CD4-positive, alpha-beta T cell (primary cell): ENCODE measurements at places on chromosomes 16 and 17.
A peak's percentile ranks its signal among the peaks of the same experiment; 100 is the strongest.

DNA sequence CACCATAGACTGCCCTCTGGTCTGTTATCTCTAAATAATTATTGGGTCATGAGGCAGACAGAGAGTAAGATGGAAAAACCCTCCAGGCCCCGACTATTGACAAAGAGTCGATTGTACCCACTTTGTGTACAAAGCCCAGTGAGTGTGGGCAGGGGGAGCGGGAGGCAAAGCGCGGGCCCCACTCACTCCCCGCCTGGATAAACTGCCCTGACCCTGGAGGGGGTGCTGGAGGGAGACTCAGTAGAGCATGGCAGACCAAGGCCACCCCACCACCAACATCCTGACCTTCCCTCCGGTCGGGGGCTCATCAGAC lies 11.2 kb upstream of the CPSF4L start:
- no peak for DNase-seq

DNA sequence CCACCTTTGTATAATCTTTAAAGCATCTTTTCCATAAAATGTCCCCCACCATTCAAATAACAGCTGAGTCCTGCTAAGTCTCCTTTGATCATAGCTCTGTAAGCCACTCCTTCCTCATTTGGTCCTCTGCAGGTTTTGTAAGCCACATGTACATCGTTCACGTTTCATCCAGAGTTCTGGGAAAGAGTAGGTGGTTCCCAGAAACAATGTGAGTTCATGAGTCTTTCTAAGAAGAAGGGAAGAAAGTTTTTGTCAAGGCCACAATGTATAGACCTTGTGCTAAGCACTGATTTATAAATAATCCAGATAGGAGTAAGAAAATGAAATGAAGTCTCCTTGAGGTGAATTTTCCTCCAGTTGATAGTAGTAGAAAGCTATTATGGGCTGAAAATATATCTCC lies 8.7 kb upstream of the ANKS4B start:
- no peak for DNase-seq

- no peak for DNase-seq
Observed at GRCh38 chr16:799948-800833, at the start of gene GNG13. GNG13 (minus strand) TSS chr16:800734; CDS start chr16:799077, 1,657 bp downstream.

DNA sequence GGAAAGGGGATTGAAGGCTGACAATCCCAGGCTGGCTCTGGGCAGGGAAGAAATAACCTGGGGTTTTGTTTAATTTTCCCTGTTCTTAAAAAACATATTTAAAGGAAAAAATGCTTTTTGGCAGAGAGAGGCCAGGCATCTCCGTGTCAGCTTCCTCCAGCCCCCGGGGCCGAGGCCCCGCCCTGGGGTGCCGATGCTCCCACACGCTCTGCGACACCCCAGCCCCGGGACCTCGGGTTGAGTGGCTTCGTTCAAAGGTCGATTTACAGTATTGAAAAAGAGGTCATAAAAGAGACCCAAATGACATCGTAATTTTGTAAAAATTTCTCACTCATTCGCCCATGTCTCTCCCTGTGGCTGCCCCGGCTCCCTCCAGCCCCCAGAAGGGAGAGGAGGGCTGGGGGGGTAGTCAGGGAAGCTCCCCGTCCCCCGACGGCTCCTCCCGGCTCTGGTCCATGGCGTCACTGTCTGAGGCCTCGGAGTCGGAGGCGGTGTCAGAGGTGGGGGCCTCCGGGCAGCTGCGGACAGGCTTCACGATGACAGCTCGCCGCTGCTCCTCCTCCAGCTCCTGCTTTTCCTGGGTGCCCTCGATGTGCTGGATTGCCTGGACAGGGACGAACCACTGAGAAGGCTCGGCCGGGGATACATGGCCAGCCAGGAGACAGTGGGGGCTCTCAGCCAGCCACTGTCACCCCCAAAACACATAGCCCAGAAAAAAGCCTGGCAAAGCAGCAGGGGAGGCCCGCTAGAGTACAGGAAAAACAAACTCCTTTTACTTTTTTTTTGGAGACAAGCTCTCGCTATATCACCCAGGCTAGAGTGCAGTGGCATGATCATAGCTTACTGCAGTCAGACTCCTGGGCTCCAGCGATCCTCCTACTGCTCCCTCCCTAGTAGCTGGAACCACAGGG lies 14.9 kb downstream of the TFAP4 start:
- no peak for DNase-seq

DNA sequence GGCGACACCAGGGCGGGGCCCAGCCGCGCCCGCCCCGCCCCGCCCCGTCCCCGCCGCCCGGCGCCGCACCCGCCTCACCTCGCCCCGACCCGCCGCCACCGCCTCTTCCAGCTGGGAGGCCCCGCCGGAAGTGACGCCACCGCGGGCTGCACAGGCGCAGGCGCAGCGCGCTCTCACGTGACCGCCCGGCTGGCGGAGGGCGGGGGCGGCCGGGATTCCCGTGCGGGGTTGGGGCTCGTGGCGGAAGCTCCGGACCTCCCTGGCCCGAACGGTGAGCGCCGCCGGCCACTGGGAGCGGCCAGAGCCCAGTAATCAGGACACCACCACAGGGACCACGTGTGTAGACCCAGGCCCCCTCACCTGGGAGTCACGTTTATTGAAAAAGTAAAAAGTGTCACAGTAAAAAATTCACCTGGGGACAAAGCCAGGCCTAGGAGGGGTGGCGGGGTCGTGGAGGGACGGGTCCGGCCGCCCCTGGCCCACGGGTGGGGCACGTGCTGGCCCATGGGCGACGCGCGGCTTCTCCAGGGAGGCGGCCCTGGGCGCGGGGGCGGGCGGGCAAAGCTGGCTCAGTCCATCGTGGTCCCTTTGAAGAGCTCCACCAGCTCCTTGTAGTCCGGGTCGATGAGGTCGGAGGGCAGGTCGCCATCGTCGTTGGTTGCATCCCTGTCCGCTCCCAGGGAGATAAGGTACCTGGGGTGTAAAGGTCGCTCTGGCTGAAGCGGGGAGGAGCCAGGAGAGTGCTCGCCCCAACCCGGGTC lies at the start of gene MCRIP1:
MCRIP1 (minus strand) TSS at position 132 of the 761 bp plus-strand sequence. CDS start 8,785 bp downstream, outside the sequence.
- peak; percentile 85 for DNase-seq
